Activated gamma-delta T cell treated with anti-CD3 and anti-CD28 coated beads, Interleukin-2, amount 50 U/mL, for 16 hours (primary cell): ENCODE measurements at places on chromosomes 16 and 17.
A peak's percentile ranks its signal among the peaks of the same experiment; 100 is the strongest.

DNA sequence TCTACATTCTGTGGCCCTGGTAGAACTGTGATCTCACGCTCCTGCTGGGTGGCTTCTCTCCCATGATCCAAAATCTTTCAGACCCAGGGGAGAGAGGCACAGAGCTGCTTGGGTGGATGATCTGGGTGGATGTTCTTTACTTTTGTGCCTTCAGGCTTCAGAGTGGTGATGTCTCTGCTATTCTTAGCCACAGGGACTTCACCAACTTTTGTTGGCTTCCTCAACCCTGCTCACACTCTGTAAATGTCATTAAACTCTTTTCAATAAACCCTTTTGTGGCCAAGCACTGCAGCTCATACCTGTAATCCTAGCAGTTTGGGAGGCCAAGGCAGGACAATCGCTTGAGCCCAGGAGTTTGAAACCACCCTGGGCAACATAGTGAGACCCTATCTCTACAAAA lies 7.6 kb downstream of the CLEC10A start:
- no peak for DNase-seq

DNA sequence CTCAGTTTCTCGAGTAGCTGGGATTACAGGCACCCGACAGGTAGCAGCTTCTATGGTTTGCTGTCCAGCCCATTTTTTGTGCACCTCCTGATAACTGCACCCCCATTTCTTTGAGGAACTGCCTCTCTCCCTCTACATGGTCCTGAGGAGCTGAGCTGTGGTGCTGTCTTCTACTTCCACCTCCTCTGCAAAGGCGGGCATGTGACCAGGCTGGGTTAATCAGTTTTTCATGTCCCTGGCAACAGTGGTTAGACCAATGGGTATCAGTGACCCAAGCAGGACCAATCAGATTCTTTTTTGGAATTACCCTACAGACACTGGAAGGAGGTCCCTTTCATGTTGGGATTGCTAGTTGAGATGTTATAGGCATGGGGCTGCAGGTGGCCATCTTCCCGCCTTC lies 41.3 kb downstream of the TBX21 start:
- no peak for DNase-seq

- DNase-seq = no peak
Measured at GRCh38 chr17:65085951-65086350, 29.4 kb upstream of the GNA13 start.

DNA sequence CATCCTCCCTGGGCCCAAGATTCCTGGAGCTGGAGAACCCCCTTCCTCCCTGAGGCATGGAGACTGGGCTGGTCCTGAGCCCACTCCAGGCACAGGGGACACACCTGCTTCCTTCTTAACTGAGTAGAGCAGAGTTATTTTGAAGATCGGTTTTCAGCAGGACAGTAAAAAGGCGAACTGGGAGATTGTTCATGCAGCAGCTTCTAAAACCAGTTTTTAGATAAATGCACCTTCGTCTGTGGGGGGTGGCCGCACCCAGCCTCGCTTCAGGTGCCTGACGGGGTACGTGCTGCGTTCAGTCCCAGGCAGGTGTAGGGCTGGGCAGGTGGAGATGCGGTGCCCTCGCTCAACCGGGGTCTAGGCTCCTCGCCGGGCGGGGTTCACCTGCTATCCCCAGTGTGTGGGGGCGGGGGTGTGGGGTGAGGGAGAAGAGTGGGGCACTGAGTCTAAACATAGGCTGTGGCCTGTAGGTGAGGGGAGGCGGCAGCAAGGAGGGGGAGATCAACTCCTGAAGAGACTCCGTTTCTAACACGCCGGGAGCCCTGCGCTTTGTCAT lies 69.5 kb downstream of the JPH3 start:
- DNase-seq = no peak

- no peak for DNase-seq
Measured at GRCh38 chr17:66466840-66467367, 164.5 kb downstream of the PRKCA start.

GRCh38 chr16:88366032-88366703 lies 16.6 kb upstream of the ZNF469 start:
- no peak for DNase-seq

- DNase-seq = no peak
Measured at GRCh38 chr17:21058098-21058893, 15.5 kb upstream of the USP22 start.

DNA sequence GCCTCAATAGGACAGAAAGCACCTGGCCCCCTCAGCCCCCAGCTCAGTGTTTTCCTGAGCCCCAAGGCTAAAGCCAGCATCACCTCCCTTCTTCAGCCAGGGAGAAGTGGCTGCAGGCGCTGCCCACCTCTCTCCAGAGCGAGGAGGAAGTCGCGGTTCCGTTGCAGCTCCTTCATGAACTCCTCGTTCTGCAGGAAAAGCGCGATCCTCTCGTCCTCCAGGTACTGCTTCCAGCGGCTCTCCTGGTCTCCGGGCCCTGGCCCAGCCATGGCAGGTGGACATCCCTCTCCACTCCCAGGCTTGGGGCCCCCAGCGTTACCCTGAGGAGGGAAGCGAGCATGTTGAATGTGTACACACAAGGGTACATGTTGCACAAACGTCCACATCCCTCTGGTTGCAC lies 22.7 kb upstream of the MRPS23 start:
- no peak for DNase-seq

GRCh38 chr16:28587386-28587785 lies 9.5 kb downstream of the SULT1A2 start:
- DNase-seq = no peak

DNA sequence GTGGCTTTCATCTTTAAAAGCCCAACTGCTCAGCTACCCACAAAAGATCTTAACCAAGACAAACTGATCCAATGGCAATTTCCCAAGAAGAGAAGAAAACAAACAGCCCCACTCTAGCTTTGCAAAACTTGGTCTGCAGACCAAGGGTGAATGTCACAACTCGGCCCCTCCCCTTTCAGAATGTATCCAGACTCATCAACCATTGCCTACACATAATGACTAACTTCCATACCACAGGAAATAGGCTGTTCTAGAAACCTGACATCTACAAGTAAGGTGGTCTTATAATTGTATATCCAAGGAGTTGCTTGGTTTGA lies 16.0 kb downstream of the DCUN1D3 start:
- no peak for DNase-seq

- no peak for DNase-seq
Measured at GRCh38 chr17:50532452-50533024, at the start of gene EPN3. EPN3 (plus strand) TSS chr17:50532735; CDS start chr17:50536557, 3,822 bp downstream.

DNA sequence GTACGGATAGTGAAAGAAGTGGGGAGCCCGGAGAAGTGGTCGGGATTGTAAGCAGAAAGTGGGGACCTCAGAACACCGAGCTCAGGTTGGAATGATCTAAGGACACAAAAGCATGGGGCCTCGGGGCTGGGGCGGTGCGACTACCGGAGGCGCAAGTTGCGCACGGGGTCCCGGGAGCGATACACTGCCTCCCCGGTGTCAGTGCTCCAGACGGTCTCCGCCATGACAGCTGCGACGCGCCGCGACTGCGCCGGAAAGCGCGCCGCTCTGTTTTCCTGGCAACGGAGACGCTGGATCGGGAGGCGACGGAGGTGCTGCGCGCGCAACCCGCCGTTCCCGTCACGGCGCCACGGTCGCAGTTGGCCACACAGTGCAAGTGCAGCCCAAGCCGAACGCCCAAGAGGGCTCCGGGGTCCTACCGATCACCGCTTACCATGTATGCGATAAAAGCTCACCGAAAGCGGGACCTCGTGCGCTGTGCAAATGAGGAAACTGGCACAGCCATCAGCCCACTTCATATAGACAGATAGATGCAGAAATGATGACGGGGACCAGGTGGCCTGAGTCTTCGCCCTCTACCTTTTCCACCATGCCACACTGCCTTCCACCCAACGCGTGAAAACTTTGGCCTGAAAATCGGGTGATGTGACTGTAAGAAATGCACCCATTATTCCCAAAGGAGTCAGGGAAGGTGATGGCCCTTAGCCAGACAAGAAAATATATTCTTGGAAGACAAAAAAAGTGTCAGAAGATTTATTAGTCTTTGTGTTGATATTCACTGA lies at the start of gene MKS1:
Gene MKS1 (minus strand): TSS at position 249 of the 782 bp plus-strand sequence. CDS start 25 bp downstream, at position 224.
- peak; percentile 94 for DNase-seq

- no peak for DNase-seq
Measured at GRCh38 chr16:31248344-31248743, 11.4 kb upstream of the ITGAM start.

- no peak for DNase-seq
Measured at GRCh38 chr17:39935909-39936308, 8.4 kb downstream of the LRRC3C start.

GRCh38 chr16:70695331-70696070 lies 9.6 kb upstream of the MTSS2 start:
- no peak for DNase-seq

- no peak for DNase-seq
Measured at GRCh38 chr16:81676883-81677737, 102.0 kb upstream of the PLCG2 start.

DNA sequence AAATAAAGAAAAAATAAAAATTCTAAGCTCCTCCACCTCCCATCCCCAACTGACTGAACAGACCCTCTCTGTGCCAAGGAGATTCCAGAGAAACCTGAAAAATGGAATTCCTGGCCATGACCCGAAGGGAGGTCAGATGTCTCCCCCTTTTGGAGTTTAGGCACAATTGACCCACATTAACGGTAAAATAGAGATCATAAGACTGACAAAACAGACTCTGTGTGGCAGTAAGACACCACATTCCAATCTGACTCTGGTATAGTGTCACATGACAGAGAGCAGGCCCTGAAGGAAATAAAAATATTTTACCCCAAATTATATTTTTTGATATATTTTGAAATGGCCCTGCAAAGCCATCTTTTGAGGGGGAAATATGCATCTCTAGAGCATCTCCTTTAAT lies 115.1 kb upstream of the ZKSCAN2 start:
- DNase-seq = no peak

GRCh38 chr17:75693500-75694481 lies 26.7 kb downstream of the SAP30BP start:
- no peak for DNase-seq

- no peak for DNase-seq
Measured at GRCh38 chr17:37024181-37024637, 75.5 kb downstream of the AATF start.

DNA sequence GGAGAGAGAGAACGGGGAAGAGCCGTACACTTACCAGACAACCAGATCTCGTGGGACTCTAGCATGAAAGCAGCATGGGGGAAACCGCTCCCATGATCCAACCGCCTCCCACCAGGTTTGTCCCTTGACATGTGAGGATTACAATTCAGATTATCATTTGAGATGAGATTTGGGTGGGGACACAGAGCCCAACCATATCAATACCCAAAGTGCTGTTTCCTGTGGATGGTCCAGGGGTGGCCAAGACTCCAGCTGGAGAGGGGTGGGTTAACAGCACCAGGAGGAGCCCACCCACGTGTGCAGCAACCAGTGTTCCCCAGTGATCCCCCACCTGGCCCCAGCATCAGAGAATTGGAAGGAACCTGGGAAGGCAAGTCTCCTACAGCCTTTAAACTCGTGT lies 50.2 kb upstream of the CMIP start:
- DNase-seq = no peak

- DNase-seq = no peak
Measured at GRCh38 chr16:77085981-77086380, 105.0 kb upstream of the MON1B start.

GRCh38 chr17:51933647-51934046 lies 224.9 kb downstream of the CA10 start:
- no peak for DNase-seq

GRCh38 chr17:6381526-6382465 lies 53.1 kb downstream of the AIPL1 start:
- DNase-seq = no peak

DNA sequence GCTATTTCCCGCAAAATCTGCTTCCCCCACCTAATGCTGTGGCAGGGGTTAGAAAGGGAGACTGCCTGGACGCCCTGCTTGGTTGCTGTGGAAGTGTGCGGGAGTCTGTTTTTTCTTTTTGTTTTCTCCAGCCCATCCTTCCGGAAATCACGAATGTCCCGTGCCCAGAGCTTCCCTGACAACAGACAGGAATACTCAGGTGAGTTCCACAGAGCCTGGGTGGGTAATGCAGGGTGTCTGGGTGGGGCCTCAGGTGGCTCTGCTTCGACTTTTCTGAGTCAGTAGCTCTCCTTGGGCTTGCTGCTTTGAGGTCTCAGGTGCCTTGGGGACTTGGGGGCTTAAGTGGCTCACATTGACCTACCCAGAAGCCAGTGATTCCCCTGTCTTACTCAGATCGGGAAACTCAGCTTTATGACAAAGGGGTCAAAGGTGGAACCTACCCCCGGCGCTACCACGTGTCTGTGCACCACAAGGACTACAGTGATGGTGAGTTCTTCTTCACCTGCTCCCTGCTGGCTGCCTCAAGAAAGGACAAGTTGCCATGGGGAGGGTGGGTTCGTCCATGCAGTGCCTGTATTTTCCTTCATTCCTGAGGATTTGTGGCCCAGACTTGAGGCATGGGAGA lies 11.4 kb downstream of the LIMD2 start:
- DNase-seq = no peak

- DNase-seq = no peak
Measured at GRCh38 chr17:80717720-80718083, 173.1 kb downstream of the RPTOR start.

DNA sequence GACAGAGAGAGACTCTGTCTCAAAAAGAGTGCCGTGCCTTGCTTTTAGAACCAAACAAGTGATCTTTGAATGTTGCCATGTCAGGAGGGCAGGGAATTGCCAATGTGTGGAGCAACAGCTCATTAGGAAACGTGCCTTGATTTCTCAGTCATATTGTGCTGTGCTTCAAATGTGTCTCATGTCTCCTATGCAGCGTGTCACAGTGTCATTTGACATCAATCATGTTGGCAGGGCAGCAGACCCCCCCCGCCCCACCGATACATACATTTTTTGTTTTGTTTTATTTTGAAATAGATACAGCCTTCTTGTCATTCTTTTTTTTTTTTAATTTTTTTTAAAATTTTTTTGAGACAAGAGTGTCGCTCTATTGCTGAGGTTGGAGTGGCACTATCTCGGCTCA lies 22.1 kb downstream of the MRC2 start:
- DNase-seq = no peak

DNA sequence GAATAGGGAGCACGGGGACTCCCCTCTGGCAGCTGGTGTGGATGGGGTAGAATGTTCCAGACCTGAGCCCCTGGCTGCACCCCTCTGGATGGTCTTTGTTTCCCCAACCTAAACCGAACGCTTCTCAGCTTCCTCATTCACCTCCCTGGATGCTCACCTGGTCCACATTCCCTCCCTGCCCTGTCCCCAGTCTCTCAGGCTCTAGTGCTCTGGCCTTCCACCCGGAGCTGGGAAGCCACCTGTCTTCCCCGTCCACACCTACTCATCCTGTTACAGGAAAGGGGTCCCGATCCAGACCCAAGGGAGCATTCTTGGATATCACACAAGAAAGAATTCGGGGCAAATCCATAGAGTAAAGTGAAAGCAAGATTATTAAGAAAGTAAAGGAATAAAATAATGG lies 73.5 kb downstream of the CYLD start:
- no peak for DNase-seq

DNA sequence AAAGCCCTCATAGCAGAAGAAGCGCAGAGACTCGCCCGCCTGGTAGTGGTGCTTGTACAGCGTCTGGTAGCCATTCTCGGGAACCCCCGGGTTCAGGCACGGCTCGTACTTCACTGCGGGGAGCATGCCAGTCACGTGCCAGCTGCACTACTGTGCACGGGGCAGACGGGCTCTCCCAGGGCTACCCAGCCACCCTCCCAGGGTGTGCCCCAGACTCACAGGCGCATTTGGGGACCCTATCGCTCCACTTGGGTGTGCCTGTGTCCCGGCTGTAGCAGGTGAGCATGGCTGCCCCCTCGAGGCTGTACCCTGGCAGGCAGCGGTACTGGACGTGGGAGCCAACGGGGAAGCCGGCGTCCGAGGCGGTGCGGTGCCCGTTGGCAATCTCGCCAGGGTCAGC lies 10.3 kb upstream of the CDIPT start:
- DNase-seq = no peak

- no peak for DNase-seq
Measured at GRCh38 chr16:22063888-22064467, 28.4 kb upstream of the VWA3A start.

GRCh38 chr17:34070712-34071111 lies 184.4 kb upstream of the CCL2 start:
- DNase-seq = no peak
